ENCODE measurements at places on chromosomes 13 and 19. TPM values are rescaled to one million over a fixed set of nuclear protein-coding genes. Genes with fewer than 3 reads are reported as not detected.

DNA sequence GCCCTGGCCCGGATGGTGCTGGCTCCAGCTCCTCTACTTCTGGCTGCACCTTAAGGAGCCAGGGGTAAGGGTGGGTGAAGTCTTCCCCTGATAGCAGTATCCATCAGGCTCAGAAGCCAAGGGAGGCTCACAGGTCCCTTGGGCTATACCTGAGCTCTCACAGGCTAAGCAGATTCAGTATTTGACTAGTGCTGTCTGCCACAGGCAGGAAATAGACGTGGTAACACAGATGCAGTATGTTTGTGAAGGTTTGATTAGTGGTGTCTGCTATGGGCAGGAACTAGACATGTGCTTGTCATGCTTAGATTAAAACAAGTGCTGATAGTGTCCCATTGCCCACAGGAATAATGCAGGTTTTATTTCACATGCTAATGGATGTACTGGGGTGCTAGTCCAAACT lies 4.0 kb downstream of the SYT5 start:
- no peak for DNase-seq

DNA sequence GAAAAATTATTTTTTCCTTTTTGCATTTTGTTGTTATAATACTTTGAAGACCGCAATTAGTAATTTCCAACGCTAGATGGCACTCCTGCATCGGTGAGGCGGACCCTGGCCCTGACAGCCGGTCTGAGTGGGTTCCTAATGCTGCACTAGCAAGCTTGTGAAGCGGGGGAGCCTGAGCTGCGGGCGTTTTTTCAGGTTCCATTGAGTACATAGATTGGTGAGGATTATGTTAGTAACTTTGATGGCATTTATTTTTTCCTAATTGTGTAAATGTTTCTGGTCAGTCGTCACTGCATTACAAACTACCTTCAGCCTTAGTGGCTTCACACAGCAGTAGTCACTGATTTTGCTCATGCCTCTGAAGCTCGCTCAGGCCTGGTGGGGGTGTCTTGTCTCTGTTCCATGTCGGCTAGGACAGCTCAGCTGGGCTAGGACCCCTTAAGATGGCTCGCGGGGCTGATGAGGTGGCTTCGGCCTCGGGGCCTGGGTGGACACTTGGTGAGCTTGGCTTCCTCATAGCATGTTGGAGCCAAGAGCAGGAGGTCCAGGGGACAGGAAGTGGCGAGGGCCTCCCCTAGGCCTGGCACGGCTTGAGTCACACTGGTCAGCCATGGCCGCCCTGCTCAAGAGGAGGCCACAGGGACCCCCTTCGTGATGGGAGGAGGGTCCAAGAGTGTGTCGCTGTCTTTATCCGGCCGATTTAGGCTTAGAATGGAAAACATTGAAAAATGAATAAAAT lies 25.0 kb downstream of the ERCC5 start:
- peak; percentile 68 for DNase-seq

The ZNF878 gene
- total RNA-seq, result 0.38 TPM

GRCh38 chr13:26052337-26052736 lies 521 bp upstream of the SHISA2 start:
- peak; percentile 74 for DNase-seq

DNA sequence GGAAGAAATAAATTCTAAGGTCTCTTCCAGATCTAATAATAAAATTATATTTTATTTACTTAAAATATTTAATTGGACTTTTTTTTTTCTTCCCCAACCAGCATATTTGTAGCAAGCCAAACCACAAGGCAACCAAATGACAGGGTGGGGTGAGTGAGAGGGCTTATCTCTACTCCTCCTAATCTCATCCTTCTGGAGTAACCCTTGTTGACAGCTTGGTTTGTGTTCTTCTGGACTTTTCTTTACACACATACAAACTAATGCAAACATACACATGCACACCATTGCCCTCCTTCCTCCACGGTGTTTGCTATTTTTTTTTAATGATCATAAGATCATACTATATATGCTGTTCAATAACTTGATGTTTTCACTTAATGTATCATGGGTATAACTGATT lies 383.1 kb downstream of the DLEU7 start:
- DNase-seq, result no peak
